ENCODE measurements at places on chromosomes 16 and 17.

GRCh38 chr16:15879255-15879811 lies 9.1 kb downstream of the CEP20 start:
- DNase-seq: no peak

GRCh38 chr17:16875662-16876061 lies 96.3 kb downstream of the TNFRSF13B start:
- no peak for DNase-seq

GRCh38 chr16:30777591-30778297 lies 9.3 kb downstream of the ZNF629 start:
- no peak for DNase-seq

DNA sequence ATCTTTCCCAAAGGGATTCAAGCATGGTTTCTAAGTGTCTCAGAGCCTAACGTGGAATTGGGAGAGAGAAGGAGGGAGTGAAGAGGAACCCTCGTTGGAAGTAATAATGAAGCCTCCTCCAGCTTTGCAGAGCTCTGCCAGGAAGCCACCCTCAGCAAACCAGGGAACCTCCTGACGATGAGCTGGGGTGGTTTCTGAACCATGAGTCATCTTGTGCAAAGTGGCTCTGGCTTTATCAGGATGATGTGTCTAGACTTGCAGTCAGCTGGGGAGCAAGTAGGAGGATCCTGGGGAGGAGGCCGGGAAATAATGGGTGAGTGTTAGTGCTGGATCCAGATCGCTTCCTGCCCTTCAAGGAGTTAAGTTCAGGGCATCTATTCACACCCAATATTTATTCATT lies 191.7 kb upstream of the RBFOX1 start:
- no peak for DNase-seq

DNA sequence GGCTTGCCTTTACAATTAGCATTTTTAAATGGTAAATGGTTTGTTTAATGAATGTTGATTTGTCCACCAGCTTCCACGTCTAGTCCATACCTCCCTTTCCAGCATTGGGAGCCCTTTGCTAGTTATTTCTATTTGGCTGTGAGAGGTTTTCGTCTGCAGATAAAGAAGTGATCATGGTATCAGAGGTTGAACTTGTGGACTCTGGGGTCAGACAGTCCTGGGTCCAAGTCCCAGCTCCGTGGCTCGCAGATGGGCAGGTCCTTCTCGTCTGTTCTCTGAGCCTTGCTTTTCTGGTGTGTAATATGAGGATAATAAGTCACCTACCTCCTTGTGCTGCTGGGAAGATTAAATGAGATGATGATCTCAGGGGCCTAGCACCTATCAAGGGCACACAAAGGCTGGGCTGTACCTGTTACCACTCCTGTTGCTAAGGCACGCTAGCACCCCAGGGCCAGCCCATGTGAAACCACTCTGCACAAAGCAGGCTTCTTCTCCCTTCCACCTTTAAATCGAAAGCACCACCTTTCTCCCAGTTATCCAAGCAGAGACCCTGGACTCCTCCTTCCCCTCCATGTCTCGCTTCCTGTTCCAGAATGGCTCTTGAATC lies 103.9 kb downstream of the GNAO1 start:
- no peak for DNase-seq

- DNase-seq: no peak
Measured at GRCh38 chr17:71405101-71405500, 715.7 kb upstream of the SOX9 start.

- no peak for DNase-seq
Measured at GRCh38 chr17:29054835-29055234, 11.9 kb downstream of the PIPOX start.

GRCh38 chr17:30599428-30600059 lies 122.3 kb downstream of the GOSR1 start:
- DNase-seq: no peak
